ENCODE measurements at places on chromosomes 4 and X.

DNA sequence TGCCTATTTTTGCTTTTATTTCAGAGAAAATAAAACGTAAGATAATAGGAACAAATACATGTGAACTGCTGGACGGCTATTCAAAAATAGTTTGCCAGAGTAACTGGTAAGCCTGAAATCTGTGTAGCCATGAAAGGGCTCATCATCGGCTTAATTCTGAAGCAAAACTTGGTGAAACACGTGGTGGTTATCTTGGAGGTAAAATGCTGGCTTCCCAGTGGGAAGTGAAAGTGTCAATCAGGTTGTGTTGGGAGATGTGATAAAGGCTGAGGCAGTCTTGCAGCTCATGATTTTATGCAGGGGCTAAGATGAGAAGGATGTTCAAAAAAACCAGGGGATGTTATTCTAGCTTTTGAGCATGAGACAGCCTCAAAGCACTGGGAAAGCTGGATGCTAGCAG lies 36.1 kb upstream of the TLR2 start:
- no peak for DNase-seq

DNA sequence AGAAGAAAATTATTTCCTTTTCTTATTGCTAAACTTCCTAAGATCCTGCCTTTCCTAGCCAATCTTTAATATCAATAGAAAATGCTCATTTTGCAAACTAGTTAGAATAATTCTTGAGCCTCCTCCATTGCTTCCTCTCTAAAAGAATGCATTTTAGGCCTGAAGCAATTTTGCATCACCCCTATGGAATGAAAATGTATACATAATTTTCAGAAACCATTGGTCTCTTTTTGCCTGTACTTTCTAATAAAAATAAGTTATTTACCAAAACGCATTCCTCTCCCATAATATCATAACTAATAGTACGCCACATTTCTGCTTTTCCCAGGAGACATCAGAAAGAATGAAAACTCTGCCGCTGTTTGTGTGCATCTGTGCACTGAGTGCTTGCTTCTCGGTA lies 1.7 kb downstream of the MUC7 start:
- no peak for DNase-seq

- no peak for DNase-seq
Observed at GRCh38 chr4:7273738-7274297, 81.5 kb downstream of the SORCS2 start.

DNA sequence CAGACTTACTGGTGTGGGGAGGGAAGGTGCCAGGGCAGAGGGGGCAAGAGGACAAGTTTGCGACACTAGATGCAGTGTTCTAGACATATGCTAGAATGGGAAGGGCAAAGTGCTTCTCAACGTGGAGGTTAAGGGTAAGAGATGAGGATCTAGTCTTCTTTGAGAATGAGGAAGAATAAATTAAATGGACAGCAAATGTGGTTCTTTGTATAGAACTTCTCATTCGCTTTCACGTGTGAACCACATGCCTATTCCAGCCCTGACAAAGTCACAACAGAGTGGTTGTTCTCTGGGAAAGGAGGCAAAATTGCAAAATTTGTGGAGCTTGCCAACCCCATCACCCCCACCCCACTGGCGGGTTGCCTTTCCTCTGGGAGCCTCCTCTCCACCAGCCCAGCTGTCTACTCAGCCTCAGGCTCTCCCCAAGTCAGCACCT lies 1.5 kb upstream of the ANXA5 start:
- DNase-seq, result no peak

DNA sequence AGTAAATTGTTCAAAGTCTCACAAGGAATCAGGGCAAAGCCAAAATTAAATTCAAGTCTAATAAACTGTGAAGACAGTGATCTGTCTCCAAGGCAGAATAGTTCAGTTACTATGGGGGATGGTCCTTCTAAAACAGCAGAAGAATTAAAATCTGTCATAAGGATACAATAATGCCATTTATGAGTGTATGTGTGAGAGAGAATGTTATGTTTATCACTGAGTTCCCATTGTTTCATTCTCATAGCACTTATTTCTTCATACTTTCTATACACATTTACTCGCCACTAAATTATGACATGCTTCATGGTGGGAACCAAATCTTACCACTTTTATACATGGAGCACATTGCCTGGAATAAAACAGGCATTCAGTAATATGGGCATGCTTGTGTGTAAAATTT lies 102.5 kb downstream of the AMMECR1 start:
- no peak for DNase-seq

DNA sequence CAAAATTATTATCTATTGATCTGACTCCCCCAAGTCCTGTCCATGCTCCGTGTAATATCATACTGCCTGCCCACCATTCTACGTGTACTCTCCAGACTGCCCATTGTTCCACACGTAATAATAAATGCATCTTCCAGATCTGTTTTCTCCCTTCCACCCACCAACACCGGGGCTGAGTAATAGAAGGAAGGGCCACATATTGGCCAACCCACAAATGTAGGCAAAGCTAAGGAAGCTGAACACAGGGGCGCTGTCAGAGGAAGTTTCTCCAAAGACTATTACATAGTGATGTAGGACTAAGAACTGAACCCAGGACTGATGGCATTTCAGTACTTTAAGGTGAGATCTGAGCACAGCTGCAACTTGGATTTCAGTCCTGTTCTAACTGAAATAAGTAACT lies 135.8 kb upstream of the GUCY1A1 start:
- DNase-seq, result no peak

- no peak for DNase-seq
Observed at GRCh38 chr4:155805016-155805415, 46.2 kb downstream of the GUCY1B1 start.

- DNase-seq, result no peak
Observed at GRCh38 chr4:25245181-25245580, 11.3 kb downstream of the PI4K2B start.

DNA sequence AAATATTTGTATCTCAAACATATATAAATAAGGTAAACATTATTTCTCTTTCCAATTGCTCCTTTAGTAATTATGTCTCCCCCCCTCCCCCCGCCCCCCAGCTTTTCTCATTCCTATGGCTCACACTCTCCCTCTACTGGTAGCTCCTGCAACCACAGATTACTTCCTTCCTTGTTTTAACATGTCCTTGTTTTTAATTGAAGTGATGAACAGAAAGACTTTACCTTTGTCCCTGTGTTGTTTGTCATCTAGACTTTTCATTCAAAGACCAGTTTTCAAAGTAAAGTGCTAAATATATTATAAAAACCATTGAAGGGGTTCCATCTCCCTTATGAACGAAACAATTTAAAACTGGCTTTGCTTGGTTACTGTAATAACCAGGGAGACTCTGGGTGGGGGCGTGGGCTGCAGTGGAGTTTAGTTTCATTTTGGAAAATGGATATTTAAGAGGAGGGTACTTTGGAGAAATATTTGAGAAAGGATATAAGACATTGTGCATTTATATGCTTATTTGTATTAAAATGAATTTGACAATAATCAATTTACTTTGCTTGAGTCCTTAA lies 352.9 kb downstream of the RAPGEF2 start:
- DNase-seq, result no peak

All from activated CD8-positive, alpha-beta memory T cell treated with anti-CD3 and anti-CD28 coated beads, Interleukin-2, amount 50 U/mL, for 48 hours (primary cell).